ENCODE measurements at places on chromosomes 1 and 21.

GRCh38 chr1:86748622-86749373 is 44.4 kb downstream of the SH3GLB1 start:
- no peak for DNase-seq

DNA sequence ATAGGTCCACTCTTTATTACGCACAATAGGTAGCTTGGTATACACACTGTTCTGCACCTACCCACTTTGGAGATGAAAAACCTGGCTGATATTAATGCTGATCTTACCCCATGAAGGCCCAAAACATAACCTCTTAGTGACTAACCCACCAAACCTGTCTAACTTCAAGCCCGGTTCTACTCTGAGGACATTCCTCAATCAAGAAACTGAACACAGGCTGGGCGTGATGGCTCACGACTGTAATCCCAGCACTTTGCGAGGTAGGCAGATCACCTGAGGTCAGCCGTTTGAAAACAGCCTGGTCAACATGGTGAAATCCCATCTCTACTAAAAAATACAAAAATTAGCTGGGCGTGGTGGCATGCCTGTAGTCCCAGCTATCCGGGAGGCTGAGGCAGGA is 50.5 kb downstream of the EYA3 start:
- DNase-seq = no peak

DNA sequence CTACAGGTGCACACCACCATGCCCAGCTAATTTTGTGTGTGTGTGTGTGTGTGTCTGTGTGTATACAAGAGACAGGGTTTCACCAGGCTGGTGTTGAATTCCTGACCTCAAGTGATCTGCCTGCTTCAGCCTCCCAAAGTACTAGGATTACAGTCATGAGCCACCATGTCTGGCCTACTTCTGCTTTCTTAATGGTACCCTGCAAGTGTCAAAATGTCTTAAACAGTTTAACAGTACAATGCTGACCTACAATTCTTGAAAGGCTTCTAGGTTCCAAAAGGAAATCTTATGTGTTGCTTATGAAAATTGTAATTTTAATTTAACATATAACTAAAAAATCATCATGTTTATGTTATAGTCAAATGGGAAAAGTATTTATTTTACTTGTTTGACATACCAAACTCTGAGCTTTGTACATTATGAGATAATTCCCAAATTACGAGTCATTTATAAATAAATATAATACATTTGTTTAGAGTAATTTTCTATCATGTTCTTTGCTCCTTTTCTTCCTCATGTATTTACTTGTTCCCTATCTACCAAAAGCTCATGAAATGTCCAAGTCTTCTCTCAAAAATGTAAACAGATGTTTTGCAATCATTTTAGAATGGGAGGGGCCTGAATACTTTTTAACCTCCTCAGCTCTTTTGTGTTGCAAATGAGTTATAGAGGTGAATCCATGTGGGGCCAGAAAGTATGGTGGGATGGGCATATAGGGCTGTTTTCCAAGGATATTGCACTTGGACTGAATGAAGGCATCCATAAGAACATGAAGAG is 8.4 kb upstream of the VCAM1 start:
- DNase-seq = no peak

- DNase-seq = no peak
These were observed 206.2 kb upstream of the C1orf87 start for GRCh38 chr1:60279798-60280197.

- no peak for DNase-seq
These were observed 229.3 kb downstream of the USH2A start for GRCh38 chr1:216193839-216194443.

DNA sequence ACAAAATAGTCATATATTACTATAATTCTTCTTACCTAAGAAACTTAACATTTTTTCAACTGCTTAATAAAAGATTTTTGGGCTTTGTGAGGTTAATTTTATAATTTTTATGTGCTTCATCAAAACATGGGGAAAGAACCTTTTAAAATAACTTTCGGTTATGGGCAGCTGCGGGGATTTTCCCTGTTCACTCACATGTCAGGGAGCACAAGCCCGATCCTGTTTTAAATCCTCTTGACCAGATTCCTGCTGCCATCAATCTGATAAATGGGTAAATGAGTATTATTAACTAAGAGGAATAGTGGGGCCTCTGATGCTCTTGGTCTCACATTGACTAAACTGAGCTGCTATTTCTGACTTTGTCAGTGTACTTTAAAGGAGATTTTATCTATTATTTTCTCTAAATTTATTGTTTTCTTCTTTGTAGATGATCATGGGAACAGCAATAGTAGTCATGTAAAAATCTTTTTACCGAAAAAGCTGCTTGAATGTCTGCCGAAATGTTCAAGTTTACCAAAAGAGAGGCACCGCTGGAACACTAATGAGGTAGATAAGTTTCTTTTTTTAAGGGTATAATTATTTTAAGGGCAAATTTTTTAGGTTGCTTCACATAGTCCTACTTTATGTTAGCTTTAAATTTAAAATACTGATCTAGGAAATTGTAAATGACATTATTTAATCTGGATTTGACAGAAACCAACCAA is 39.6 kb downstream of the CAMTA1 start:
- DNase-seq = no peak

GRCh38 chr1:30660241-30660640 is 63.1 kb downstream of the MATN1 start:
- DNase-seq = no peak

DNA sequence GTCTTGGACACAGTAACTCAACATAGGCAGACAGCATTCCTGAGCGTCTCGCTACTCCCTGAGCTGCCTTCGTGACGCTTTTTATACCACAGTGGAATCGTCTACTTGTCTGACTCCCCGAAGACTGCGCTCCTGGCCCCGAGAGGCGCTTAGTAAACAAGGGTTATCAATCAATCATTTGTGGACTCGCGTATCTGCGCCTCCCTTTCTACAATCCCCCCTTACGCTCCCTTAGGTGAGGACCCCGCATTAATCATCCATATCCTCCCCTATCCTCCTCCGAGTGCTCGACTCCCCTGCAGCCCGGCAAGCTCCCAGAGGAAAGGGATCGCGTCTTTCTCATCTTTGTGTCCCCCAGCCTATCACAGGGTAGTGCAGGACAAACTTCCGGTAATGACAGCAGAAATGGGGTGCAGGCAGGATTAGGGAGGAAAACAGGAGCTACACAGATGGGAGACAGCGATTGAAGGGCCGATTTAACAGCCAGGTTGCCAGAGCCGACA is 522 bp downstream of the TMEM59 start:
- DNase-seq = peak; percentile 26

DNA sequence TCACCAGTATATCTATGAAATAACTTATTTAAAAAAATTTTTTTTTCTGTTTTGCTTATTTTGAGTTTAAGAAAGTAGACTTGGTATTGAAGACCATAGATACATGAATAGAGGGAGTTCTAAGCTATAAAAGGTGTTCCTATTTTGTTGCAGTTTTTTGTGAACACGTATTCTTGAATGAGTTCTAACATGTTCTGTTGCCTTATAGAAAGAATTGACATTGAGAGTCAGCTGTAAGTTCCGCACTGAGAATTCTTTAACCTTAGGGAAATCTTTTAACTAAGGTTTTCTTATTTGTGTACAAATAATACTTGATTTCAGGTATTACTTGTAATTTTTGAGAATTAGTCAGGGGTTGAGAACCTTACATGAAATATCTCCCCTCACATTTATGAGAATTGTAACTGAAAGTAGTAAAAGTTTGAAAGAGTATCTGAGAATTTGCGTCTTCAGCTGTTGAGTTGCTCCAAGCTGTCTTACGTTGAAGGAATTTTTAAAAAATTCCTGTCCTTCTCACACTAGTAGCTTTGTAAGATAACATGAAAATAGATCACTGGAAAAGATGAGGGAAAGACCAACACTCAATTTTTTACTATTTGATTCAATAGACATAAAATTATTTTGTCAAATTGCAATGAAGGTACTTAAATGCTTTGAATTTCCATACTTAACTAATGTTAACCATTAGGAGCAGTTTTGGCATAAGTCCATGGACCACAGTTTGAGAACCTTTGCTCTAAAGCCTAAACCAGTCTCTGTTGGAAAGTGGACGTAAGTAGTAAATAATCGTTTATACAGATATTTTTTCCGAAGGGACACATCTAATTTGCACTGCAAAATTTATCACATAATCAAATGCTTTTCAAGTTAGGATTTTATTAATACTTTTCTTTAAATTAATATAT is 3.8 kb downstream of the DR1 start:
- no peak for DNase-seq

DNA sequence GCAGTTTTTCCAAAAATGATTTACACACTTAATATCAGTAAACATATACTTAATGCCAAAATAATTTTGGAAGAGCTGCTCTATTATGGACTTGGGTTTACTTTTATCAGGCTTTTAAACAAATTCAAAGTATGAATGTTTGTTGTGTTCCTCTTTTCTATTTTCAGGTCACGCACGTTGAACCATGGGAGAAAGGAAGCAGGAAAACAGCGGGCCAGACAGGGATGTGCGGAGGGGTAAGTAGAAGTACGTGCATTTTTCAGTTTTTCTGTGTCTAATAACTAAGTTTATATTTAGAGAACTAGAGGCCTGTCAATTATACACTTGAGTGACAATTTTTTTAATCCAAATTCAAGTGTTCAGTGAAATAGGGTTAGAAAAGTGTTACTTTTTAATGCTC is 3.4 kb downstream of the PRPF38B start:
- no peak for DNase-seq

- DNase-seq = no peak
These were observed 230.2 kb downstream of the PRDM2 start for GRCh38 chr1:13930151-13930550.

DNA sequence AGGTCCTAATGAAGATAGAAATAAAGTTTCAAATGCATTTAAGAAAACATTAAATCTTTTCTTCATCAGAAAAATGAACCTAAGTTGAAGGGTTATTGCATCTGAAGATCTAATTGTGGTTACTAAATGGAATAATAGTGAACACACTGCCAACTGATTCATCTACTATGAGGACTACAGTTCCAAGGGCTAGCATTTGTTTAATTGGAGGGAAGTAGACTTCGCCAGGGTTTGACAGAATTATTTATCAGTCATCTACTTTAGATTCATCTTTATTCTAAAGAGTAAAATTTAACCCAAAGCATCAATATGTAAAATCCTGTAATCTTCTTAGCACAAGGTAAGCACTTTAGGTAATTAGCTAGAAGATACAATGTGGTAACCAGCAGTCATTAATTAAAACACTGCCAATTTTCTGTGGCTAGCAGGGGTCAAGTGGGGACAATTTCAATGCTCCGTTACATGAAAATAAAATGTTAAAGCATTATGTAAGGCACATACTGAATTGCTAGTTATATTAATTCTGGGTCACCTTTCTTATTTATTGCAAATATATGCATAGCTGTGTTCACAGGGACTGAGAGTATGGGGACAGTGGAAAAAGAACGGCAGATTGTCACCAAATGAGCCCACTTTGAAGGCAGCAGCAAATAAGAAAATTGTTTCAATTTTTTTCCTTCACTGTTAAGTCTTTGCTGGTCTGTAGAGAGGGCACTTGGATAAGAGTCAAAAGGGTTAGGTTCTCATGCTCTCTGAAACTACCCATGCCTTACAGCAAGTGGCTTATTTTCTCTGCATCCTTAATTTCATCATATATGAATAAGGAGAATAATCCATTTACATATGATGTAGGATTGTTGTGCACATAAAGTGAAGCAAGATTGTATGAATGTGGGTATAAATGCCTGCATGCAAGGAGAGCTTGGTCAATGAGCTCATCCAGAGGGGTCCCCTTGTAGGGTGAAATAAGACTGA is 416.0 kb downstream of the PCP4 start:
- DNase-seq = no peak

DNA sequence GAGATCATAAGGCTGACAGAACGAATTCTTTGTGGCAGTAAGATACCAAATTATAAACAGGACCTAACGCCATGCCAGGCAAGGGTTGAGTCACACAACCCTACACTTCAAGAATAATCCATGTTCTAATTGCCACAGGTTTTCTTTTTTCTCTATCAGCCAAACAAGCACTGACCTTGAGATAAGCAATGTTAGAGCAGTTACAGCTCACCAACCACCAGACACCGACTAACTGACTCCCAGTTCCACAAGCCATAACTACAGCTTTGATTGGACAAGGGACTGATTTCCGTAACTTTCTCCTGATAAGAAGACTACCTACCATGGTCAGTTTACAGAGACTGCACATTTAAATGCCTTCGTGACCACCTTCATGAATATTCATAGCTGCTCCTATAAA is 149.6 kb downstream of the PTPRU start:
- no peak for DNase-seq

GRCh38 chr1:230201445-230201844 is 134.4 kb downstream of the GALNT2 start:
- no peak for DNase-seq

GRCh38 chr1:53274026-53274425 is 35.7 kb upstream of the MAGOH start:
- DNase-seq = no peak

GRCh38 chr1:163875927-163876320 is 554.2 kb downstream of the NUF2 start:
- DNase-seq = peak; percentile 70

- DNase-seq = no peak
These were observed 20.3 kb upstream of the RBBP5 start for GRCh38 chr1:205142102-205142469.

DNA sequence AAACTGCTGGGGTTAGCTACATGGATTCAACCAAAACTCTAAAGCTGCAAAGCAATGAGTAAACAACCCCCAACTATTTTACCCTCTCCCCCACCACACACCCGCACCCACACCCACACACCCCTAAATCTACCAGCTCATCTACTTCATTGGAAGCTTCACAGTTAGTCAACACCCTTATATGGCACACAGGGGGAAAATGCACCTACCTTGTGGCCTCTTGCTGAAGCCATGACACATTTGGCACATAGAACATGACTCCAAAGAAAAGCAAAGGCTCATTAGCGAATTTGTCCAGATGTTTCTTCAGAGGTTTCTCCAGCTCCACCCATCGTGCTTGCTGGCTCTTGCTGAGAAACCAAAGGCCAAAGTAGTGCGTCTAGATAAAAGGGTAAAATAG is 99.8 kb downstream of the PTPN14 start:
- DNase-seq = no peak

GRCh38 chr1:21192871-21193270 is 16.2 kb upstream of the EIF4G3 start:
- DNase-seq = no peak

GRCh38 chr1:229034342-229034741 is 236.6 kb upstream of the RAB4A start:
- no peak for DNase-seq

DNA sequence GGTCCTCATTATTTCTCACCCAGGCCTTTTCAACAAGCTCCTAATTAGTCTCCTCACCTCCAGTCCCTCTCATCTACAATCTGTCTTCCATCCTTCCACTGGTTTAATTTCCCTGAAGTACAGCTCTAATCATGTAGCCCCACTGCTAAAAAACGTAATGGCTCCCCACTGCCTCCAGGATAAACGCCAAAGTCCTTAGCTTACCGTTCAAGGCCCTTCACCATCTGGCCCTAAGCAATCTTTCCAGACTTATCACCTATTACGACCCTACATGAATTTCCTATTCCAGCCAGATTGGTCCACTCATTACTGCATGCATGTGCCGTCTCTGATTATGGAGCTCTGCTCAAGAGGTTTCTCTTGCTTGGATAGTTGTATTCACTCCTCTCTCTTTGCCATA is 83.1 kb upstream of the DAB1 start:
- no peak for DNase-seq

DNA sequence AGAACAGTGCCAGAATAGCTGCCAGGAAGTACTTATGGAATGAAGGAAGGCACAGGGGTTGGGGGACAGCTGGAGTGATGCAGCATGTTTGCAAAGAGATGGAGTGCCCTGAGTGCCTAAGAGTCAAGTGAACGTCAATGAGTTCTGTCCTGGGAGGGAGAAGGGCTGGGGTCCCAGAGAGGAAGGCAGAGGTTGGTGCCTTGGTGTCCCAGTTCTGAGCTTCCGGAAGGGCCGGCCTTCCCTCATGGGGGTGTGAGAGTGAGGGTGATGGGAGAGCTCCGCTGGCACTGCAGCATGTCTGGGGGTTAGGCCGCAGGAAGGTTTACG is 17.6 kb downstream of the NES start:
- DNase-seq = no peak

Measured in AG04449 (cell line).